T-helper 2 cell (primary cell): ENCODE measurements at places on chromosomes 2 and 18.

DNA sequence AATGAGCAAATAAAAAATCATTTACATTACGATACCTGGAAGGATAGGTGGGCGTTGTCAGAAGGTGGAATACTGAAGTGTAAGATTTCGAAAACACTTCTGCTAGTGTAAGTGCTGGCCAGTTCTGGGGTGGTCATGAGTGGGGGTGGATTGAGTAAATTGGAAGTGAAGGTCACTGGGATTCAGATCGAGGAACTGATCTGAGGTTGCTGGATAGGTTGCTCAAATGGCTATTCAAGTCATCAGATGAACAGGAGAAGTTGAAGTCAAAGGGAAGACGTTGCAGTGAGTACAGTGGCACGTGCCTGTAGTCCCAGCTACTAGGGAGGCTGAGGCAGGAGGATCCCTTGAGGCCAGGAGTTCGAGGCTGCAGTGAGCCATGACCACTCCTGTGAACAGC lies 95.7 kb downstream of the MALT1 start:
- no peak for DNase-seq

DNA sequence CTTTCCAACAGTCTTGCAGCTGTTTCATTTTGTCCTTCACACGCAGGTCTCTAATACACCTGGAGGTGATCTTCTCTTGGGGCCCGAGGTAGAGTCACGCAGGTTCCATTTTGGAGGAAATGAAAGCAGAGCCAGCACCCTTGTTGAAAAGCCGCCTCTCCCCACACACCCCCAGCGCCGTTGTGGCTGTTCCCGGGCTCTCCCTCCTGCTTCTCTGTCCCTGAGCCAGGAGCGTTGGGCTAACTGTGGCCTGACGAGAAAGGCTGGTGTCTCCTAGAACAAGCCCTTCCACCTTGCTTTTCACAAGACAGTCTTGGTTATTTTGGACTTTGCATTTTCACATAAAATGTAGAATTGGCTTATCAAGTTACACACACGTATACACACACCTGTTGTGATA lies 16.3 kb downstream of the SNED1 start:
- DNase-seq, result no peak

DNA sequence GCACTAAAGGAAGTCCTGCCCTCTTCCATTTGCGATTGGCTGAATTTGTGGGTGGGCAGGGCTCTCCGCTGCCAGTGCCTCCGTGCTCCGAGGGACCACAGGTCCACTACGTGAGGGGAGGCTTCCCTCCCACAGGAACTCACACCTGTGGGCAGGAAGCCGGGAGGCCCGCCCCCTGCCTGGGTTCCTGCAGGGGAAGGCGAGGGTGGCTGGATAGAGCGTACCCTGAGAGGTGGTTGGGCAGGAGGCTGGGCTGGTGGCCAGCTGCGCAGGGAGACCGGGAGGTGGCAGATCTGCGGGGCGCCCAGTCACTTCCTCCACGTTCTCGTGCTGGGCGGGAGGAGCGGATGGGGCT lies 47.0 kb upstream of the PTH2R start:
- DNase-seq, result peak; percentile 19

- no peak for DNase-seq
These were observed 454.7 kb downstream of the CBLN2 start for GRCh38 chr18:72089432-72089831.

DNA sequence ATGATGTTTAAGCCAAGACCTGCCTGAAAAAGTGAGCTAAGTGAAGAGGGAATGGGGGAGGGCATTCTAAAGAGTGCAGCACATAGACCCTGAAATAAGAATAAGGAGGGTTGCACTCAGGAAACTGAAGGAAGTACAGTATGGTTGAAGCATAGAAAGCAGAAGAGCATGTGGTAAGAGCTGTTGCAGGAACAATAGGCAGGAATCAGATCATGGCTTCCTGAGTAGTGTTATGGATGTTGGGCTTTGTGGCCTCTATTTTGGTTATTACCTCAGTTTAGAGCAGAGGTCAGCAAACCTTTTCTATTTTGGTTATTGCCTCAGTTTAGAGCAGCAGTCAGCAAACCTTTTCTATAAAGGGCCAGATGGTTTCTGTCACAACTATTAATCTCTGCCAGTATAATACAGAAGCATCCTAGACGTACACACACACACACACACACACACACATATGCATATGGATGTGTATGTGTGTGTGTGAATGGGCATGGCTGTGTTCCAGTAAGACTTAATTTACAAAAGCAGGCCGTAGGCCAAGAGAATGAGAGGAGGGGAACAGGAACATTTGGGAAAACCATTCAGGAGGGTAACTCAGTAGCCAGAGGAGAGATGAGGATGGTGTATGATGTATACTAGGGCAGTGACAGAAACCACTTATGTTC lies 91.1 kb upstream of the MYO3B start:
- DNase-seq, result no peak

DNA sequence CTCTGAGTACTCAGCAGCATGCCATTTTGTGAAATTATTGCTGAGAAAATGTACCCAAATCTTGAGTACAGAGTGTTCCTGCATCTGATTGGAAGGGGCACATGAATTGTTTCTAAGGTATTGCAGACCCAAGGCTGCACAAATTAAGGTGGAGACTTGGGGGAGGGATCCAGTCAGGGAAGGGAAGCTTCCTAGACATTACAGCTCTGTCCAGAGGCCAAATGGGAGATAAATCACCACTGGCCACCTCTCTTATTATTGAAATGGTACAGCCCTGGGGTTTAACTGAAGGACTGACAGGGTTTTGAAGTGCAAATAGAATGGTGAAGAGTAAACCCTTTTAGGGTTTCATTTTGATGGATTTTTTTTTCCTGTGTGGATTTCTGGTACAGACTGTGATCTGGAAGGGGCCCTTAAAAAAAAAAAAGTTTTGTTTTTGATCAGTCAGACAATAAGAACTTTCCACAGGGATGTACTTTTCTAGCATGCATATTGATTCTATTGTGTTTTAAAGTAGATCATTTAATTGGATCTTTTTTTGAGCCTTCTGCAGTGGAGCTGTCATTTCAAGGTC lies 119.4 kb downstream of the GREB1L start:
- no peak for DNase-seq

DNA sequence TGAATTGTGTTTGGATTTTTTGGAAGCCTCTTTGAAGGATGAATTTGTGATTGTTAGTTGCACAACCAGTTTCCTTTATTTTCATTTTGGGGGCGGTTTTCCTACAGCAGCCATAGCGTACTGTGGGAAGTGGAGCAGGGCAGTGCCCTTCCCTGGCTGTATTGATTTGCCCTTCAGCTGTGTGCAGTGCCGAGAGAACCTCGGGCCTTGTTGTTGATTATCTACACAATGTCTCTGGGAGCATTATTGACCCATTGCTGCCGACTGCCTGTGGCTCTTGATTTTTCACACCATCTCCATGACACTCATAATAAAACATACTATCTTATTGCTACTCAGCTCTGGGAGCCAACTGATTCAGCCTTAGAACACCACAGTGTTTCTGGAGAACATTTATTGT lies 162.2 kb upstream of the BOD1L2 start:
- no peak for DNase-seq

DNA sequence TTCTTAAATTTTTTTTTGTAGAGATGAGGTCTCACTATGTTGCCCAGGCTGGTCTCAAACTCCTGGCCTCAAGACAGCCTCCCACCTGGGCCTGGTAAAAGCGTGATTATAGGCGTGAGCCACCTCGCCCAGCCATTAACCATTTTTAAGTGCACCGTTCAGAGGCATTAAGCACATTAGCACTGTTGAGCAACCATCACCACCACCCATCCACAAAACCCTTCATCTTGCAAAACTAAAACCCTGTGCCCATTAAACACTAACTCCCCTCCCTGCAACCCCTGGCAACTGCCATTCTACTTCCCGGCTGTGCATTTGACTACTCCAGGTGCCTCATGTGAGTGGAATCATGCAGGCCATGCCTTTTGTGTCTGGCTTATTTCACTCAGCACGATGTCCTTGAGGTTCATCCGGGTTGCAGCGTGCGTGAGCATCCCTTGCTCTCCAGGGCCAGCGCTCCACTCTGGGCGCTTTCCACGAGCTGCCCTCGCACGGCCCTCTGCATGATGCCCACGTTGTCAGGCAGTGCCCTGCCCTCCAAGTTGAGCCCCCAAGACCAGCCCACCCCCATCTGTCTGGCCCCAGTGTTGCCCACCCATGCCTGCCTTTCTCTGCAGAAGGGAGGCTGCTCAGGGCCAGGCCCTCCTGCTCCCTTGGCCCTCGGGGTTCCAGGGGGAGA lies 63.0 kb upstream of the GLI2 start:
- no peak for DNase-seq

DNA sequence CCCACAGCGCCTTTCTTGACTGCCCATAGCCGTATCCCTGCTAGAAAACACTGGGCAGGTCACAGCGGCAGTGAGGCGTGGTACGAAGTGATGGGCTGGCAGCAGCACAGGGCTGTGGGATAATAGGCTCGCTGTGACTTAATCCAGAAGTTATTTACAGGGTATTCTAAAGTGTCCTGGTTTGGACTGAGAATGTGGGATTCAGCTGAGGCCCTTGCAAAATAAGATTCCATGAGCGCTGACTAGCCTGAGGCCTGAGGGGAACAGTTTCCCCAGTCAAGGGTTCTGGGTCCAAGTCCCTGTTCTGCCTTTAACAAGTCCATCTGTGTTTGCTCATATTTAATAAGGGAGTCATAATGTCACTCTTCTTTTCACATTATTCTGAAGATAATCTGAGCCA lies 34.6 kb downstream of the SETBP1 start:
- DNase-seq, result no peak

DNA sequence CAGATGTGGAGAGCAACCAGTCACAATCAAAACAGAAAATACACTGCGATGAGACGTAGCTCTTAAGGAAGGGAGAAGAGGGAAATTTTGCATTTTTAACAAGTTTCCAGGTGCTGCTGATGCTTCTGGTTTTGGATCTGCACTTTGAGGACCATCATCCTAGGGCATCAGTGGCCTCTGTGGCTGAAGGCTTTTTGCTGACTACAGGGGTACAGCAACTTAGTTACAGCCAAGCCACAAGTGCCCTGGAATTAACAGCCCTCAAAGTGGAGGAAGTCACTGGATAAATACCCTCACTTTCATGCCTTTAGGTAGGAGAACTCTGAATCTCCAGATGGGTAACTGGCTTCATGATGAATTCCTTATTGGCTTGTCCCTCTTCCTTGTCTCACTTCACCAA lies 700.9 kb downstream of the TMEM182 start:
- DNase-seq, result no peak

- DNase-seq, result no peak
These were observed 2.2 kb upstream of the MAPRE2 start for GRCh38 chr18:35038881-35039491.

GRCh38 chr2:29405266-29405665 lies 290.1 kb downstream of the CLIP4 start:
- no peak for DNase-seq

DNA sequence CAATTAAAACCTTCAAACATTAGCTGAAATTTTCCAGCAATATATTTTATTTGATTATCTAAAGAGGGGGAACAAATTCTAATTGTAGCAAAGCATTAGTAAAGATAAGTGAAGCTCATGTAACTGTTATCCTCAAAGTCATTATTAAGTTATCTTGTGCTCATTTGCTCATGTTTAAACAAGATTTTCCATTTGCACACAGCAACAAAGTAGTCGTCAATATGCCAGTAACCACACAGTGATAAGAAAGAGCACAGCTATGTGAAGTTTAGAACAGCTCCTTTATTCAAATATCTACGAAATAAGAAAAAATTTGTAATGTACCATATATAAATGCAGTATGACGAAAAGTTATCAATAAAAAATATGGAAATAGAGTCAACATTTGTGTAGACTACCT lies 159.5 kb downstream of the ERBB4 start:
- no peak for DNase-seq

DNA sequence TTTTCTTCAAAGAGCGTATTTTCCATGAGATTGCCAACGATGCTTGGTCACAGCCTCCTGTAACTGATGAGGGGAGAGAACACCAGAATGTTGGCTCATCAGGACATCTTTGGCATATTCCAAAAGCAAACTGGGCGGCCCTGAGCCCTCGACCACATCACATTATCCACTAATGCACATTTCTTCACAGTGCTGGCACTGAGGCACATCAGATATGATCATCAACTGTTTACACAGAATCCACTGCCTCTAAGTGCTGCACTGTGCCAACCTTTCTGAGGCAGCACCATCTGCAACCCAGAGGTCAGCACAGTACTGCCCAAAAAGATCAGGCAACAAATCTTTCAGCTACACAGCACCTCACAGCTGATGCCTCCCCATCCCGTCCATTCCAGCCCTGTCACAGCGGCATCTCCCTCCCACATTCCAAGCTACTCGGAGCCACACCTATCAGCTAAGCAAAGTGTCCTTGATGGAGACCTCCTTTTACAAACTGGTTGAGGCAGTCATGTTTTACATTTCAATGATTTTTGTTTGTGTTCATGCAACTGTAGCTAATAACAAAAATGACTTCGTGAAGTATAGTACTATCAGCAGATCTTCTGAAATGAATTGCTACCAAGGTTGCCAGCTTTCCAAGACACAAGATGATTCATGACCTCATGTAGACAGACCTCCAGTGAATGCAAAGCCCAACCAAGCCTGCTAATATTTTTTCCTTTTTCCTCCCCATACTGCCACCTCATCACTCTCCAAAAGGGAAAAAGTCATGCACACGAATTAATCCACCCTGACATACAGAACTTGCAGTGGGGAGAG lies 32.3 kb downstream of the MYO5B start:
- no peak for DNase-seq

GRCh38 chr2:45256867-45257641 lies 247.8 kb upstream of the SIX2 start:
- no peak for DNase-seq

GRCh38 chr18:12397793-12398192 lies 9.9 kb upstream of the PRELID3A start:
- no peak for DNase-seq

GRCh38 chr2:85134255-85134895 lies 1.2 kb downstream of the TCF7L1 start:
- DNase-seq, result no peak

DNA sequence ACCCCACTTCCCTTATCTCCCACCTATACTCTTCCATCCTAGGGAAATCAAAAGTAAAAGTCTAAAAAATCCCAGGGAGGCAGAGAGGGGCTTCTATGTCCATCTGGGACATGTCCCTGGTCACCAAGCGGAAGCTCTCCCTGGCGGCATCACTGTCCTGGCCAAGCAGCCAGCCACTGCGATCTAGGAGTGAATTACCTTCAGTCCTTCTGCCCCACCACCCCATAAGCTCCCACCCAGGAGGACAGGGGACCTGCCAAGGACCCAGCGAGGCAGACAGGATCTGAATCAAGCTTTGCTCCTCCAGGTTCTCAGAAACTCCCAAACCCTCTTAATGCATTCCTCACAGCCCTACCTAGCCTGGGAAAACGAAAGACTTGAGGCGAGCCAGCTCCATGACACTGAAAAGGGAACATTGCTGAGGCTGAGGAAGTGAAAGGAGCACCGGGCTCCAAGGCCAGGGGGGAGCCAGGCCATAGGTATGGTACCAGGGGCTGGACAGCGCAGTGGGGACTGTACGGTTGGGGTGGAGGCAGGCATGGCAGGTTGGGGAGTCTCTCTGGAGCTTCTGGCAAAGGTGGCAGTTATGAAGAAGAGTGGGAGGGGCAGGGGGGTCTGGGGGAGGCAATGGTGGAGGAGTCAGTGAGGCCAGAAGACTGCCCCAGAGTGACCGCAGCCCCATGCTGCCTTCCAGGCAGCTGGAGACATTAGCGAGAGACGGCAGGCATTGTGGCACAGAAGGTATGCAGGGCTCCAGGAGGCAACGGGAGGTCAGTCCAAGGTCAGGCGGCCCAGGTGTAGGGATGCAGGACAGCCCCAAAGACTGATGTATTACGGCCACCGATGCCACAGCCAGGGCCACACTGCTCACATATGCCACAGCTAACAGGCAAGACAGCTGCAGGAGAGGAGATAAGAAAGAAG lies 2.7 kb upstream of the SLC23A3 start:
- no peak for DNase-seq
